ENCODE measurements at places on chromosomes 1 and 21. TPM values are rescaled to one million over a fixed set of nuclear protein-coding genes. Genes with fewer than 3 reads are reported as not detected.

DNA sequence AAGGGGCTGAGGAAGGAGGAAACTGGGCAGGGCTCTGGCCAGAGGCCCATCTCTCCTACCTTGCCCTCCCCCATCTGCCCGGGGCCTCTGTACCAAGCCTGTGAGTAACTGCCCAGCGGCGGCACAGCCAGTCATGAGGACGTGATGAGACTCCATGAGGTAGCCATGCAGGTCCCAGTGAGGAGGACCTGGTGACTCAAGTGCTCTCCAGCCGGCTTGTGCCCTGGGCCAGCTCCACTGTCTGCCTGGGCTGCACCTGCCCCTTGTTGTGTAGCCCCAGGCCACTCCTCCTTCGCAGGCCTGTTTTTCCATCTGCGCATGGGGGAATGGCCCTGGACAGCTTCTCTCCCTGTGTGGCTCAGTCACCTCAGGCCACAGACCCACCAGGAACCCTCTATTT is 42.0 kb upstream of the PADI1 start:
- DNase-seq = no peak

DNA sequence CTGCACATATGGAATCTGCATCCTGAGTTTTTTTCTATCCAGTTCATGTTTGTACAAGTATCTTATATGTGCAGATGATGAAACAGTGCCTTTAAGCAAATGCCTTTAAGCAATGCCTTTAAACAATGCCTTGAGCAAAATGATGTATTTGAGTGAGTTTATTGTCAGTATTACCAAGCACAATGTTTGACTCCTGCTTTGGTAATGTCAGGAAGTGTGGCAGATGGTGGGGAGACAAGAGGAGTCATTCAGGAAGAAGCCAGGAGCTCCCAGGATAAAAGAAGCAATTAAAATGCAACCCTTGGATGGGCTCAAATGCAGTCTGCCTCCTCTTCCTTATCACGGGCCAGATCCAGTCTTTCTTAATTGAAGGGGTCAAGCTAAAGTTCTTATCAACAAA is 108.7 kb upstream of the KCNJ15 start:
- no peak for DNase-seq

DNA sequence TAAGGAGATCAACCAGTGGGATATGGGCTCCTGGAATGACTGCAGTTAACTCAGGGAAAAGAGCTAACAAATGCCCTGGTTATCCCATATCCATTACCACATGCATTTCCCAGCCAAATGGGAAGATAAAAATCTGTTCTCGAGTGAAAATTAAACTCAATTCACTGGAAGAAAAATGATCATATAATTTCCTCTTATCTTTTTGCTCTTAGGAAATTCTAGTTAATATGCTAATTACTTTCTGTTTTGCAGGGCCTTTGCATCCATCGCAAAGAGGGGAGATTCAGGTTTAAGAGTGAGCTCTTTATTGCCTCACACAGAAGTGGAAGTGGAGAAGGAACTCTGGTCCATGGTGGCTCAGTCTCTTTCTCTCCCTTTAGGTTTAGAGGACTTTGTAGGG is 3.9 kb upstream of the IL24 start:
- no peak for DNase-seq

GRCh38 chr1:227654858-227655752 is 80.0 kb downstream of the JMJD4 start:
- DNase-seq = no peak

DNA sequence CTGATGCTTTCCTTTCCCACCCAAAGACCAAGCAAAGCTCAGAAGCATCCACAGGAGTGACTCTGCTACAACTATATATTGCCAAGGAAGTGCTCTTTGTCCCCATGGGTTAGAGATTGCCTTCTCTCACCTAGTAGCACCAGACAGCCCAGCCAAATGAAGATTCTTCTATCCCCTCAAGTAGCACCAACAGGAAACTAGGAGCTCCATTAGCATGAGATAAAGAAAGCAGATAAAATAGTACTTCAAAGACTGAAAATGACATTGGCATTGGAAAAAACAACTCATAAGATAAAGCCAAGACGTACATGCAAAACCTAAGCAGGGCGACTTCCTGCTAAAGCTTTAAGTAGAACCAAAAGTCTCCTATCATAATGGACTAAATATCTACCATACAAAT is 871.5 kb downstream of the AMY1C start:
- no peak for DNase-seq

DNA sequence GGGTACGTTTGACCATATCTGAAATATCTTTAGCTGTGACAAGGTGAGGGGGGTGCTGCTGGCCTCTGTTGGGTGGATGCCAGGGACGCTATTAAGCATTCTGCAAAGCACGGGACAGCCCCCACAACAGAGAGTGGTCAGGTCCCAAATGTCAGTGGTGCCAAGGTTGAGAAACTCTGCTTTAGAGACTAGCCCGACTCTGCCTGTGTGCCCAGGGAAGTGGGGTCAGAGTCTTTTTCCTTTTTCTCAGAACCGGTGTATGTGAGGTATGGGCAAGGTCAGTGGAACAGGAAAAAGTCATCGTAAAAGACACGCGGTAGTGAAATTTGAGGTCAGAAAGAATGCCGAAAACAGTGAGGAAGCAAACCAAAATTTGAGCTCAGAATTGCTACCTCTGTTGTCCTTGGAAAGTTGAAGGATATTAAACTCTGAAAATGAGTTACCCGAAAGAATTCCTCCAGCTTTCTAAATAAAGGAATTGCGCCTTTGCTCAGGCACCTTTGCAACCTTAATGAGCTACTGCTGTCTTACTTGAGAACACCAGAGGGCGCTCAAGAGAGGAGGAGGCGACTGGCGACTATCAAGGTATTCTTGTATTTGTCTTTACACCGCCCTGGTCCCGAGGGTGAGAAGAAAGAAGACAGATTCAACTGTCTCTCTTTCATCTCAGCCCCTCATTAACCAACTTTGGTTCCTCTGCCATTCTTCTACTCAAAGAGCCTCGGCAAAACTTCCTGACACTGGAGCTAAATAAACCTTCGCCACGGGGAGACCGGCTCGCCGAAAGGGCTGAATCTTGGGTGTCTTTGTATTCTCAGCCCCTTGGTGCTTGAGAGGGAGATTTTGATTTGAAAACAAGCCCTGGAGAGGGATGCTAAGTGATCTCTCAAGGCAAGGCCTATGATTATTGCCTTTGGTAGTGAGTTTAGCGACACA is 85.4 kb upstream of the OLIG2 start:
- peak; percentile 34 for DNase-seq

GRCh38 chr1:176460544-176461336 is 2.2 kb upstream of the PAPPA2 start:
- no peak for DNase-seq

- DNase-seq = no peak
Measured at GRCh38 chr1:150971583-150972416, 2.8 kb downstream of the CERS2 start.

DNA sequence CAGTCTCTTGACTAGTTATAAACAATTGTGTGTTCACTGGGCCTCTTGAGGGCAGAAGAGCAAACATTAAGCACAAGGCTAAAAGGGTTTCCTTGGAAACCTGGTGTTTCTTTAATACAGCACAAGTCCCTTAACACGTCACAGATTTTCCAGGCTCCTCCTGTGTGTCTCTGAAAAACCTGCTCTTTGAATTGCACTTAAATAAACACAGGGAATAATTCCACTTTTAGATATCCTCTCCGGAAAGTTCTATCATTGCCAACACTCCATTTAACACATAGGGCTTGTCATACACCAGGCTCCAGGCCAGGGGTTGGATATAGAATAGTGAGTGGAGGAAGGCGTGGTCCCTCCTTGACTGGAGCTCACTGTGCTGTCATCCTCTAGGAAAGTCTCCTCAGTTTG is 442.6 kb downstream of the DSCAM start:
- peak; percentile 5 for DNase-seq

DNA sequence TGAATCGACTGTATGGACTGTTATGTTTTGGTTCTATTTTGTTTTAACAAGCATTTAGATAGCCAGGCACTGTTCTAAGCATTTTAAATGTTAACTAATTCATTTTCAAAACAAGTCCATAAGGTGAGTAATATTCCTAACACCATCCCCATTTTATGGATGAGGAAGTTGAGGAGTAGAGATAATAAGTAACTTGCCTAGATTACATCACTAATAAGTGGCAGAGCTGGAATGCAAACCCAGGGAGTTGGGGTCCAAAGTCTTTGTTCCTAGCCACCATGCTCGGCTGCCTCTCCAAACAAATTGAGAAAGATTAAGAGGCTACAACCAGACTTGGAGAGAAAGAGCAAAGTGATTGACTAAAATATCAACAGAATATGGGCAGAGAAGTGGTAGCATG is 12.6 kb upstream of the LEPR start:
- no peak for DNase-seq

- no peak for DNase-seq
Measured at GRCh38 chr21:15138490-15138889, 73.7 kb upstream of the NRIP1 start.

- DNase-seq = no peak
Measured at GRCh38 chr1:151436985-151437384, 22.3 kb downstream of the POGZ start.

GRCh38 chr1:27145934-27146354 is 9.0 kb downstream of the SLC9A1 start:
- peak; percentile 77 for DNase-seq

DNA sequence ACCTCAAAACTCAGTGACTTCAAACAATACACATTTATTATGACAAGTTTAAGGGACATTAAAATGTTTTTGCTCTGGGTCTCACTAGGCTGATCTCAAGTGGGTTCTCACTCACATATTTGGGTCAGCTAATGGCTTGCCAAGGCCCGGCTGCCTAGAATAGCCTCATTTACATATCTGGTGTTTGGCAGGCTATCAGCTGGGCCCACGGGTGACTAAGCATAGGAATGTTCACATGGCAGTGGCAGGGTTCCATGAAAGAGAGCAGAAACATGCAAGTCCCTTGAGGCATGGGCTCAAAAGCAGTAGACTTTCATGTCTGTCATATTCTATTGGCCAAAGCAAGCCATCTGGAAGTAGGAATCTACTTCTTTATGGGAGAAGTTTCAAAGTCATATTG is 492.6 kb downstream of the KCNT2 start:
- DNase-seq = peak; percentile 81

GRCh38 chr1:74236440-74236839 is 1.3 kb downstream of the TNNI3K start:
- DNase-seq = no peak

DNA sequence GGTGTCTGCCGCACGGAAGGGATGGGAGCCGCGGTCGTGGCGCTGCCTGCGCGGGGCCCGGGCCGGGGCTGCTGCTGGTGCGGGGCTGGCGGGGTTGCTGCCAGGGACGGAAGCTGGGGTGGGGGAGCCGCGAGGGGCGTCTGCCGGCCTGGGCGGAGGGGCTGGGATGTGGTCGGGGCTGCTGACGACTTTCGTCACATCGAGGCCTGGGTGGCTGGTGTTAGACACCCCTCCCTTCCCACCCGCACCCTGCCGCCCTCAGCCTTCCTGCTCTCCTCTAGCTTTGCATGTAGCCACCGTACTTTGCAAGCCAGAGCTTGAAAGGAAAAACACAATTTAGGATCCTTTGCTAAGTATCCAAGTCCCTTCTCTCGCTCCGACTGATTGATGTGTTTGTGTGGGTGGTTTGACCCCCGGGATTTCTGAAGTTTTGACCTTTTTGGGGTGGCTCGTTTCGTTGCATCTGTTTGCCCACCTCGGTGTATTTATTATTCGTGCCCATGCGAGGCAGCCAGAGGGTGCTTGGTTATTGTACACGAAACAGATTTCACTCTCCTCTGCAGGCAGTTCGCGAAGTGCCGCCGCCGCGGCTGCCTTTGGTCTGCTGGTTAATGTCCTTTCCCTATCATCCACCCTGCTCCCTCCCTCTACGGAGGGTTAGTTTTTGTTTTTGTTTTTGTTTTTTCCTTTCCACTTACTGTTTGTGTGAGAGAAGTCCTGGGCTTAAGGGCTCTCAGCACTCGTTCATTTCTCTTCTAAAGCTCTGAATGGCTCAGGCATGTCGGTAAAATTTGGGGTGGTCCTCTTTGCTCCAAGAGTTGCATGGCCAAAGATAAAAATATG is 868 bp downstream of the C1orf21 start:
- peak; percentile 36 for DNase-seq

DNA sequence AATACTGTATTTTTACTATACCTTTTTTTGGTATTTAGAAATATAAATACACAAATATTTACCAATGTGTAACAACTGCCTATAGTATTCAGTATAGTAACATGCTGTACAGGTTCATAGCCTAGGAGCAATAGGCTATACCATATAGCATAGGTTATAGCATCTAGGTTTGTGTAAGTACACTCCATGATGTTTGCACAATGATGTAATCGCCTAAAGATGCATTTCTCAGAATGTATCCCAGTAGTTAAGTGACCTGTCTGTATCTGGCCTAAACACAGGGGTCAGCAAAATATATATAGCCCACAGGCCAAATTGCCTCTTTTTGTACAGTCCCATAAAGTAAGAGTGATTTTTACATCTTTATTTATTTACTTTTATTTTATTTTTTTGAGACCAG is 24.2 kb downstream of the ZBTB8OS start:
- no peak for DNase-seq

GRCh38 chr1:43065616-43066399 is 106.3 kb downstream of the EBNA1BP2 start:
- DNase-seq = no peak

GRCh38 chr1:166969074-166969677 is 6.2 kb downstream of the ILDR2 start:
- no peak for DNase-seq

GRCh38 chr1:107213225-107213624 is 72.4 kb downstream of the NTNG1 start:
- DNase-seq = no peak

GRCh38 chr1:56017336-56017735 is 562.0 kb downstream of the PLPP3 start:
- peak; percentile 39 for DNase-seq

Gene LZIC
- total RNA-seq = 31.6 TPM

Gene RGS8
- total RNA-seq = not detected

Gene GNPAT
- 60.4 TPM for total RNA-seq

Gene DYNLT4
- 0.66 TPM for total RNA-seq

Gene SYNC
- 43.7 TPM for total RNA-seq

Gene TARBP1
- total RNA-seq = 22.9 TPM

Gene TOR3A
- 62.1 TPM for total RNA-seq
